ENCODE measurements at places on chromosomes 1 and 21. TPM values are rescaled to one million over a fixed set of nuclear protein-coding genes. Genes with fewer than 3 reads are reported as not detected.

DNA sequence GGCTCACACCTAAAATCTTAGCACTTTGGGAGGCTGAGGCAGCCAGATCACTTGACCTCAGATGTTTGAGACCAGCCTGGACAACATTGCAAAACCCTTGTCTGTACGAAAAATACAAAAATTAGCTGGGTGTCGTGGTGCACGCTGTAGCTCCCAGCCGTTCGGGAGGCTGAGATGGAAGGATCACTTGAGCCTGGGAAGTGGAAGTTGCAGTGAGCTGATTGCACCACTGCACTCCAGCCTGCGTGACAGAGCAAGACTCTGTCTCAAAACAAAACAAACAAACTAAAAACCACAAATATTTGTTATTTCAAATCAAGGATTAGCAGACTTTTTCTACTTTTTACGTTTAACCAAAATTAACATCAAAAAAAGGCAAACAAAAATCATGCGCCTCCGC, 31.3 kb downstream of the INKA2 start:
- no peak for DNase-seq

- peak; percentile 23 for DNase-seq
Observed at GRCh38 chr1:236953151-236953700, 51.0 kb downstream of the MT1HL1 start.

DNA sequence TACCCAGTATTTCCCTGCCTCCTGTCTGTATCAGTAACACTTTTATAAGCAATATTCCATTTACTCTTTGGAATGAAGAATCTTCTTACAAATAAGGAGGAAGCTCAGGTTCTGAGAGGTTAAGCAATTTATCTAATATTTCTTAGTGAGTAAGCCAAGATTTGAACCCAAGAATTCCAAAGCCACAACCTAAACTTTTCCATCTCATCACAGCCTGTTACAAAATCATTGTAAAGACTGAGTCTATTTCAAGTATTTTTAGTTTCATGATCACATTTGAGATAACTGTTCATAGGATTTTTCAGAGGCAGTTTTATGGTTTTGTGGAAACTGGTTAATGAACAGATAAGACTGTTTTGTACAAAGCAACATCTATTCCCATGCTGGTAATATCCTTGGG, 29.8 kb upstream of the HHAT start:
- DNase-seq, result no peak

DNA sequence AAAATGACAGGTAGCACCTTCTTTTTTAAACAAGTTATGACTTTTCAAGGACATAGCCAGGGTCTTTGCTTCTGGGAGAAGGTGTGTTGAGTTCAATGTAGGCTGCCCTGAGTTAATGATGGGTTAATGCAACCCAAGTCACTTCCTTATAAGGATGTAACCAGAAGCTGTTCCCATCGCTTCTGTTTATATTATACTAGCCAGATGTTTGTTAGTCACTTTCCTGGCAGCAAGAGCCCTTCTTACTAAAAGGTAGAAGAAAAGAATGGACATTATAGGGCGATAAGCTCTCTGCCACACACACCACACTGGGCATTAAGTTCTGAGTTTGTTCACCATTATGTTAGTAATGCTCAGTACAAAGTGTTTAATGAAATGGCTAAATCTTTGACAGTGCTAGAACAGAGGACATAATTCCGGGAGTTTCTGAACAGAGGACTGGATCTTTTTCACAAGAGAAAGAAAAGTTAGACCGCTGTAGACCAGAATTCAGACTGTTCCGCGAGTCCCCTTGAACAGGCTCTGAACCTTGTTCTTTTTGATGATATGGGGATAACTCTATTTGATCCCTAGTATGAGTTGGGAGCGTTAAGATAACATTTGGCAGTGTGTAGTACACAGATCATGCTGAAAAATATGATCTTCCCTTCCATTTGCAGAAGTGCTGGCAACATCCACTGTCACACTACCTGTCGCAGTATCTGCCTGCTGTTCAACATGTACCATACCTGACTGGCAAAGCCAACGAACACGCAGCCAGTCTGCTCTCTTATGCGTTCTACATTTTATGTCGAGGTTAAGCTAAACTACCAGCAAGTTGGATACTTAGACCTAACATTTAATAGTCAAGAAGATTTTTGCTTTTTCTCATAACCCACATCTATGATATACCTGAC, 41.0 kb downstream of the DEGS1 start:
- DNase-seq, result no peak

- DNase-seq, result peak; percentile 73
Observed at GRCh38 chr1:8424539-8425116, 106.7 kb downstream of the SLC45A1 start.

- DNase-seq, result no peak
Observed at GRCh38 chr1:207300970-207301369, 20.5 kb upstream of the CD55 start.

DNA sequence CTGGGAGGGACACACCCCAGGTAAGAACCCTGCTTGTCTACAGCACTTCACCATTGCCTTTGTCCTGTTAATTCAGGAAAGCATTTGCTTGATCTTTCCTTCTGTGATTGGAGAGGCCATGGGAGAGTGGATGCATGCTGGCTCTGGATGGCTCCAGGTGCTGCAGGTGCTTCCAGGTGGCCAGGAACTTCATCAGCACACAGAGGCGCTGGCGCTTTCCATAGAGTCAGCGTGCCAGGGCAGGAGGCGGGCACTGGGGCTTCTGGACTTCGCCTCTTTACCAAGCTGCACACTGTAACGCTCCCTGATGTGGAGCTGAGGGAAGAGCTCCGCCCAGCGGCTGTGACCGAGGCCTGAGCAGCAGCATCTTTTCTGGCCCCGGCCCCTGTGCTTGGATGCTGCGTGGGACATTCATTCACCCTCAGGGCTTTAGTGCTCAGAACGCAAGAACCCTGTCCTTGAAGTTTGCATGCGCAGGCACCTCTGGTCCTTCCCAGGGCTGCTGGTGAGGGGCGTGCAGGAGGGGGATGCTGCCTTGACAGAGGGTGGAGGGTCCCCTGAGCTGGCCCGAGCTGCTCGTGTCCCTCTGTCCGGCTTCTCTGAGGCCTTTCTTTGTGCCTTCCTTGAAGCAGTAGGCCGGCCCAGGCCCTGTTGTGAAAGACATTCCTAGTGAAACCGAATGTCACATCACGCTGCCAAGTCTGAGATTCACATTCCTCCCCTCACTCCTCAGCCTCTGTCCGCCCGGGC, 1.6 kb upstream of the MX2 start:
- DNase-seq, result peak; percentile 93

GRCh38 chr1:23916209-23917131, 3.3 kb upstream of the CNR2 start:
- peak; percentile 31 for DNase-seq

DNA sequence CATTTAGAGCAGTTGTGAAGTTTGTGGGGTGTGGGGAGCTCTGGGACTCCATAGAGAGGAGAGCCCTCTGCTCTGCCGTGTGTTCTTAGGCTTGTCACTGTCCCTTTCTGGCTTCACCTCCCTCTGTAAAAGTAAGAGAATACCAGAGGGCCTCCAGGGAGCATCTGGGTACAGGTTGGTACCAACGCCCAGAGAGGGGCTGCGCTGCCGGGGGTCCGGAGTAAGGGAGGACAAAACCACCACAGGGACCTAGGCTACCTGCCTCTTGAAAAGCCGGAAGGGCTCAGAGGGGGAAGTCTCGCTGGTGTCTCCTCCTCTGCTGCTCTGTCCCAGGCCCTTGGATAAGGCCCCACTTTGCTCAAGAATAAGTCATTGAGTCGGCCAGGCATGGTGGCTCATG, 3.1 kb upstream of the TINAGL1 start:
- DNase-seq, result no peak

GRCh38 chr1:153444078-153444477, 16.4 kb downstream of the S100A7 start:
- DNase-seq, result no peak

DNA sequence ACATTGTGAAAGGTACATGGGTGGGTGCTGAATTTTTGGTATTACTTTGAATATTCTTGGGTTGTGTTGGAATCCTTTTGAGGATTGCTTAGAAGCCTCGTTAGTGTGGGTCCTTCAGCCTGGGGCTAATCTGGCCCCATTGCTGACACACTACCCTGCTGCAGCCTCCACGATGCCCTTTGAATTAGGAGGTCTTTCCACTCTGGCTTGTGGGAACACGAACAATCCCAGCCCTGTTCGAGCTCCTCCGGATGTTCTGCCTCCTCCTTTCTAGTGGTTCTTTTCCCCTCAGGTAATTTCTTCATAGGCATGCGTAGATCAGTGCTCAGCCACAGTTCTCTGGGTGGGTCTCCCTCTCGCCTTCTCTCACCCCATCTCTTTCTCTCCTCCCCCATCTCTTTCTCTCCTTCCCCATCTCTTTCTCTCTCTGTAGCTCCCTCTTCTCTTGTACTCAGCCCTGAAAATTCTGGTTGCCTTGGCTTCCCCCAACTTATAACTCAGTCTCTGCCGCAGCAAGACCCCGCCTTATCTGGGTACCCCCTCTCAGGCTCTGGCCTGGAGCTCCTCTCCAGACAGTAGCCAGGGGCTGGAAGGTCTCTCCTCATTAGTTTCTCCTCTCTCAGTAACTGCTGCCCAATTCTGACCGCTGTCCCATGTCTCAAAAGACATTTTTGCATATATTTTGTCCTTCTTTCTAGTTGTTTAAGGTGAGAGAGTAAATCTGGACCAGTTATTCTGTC, 46.0 kb upstream of the SLC19A1 start:
- no peak for DNase-seq

DNA sequence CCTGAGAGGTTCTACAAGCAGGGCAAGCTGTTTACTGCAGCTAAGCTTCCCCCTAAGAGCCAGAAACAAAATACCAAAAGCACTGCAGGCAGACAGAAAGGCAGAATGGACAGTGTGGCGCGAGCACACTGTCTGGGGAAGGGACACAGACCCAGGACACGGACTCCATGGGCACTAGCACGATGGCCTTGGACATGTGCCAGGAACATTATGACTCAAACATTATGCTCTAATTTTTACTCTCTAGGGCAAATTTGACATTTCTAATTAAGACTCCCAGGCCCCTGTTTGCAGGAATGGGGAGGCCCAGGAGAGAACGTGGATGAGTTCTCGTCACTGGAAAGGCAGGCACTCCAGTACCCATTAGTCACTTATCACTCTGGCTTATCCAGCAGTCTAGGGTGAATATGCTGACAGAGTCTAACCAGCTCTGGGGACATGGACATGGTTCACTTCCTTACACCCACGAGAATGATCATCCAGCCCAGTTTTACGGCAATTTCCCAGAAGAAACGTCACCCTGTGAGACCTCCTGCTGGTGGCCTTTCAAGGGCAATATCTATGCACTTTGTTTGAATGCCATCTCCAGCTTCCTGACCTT, 45.1 kb downstream of the CAPN8 start:
- DNase-seq, result no peak

DNA sequence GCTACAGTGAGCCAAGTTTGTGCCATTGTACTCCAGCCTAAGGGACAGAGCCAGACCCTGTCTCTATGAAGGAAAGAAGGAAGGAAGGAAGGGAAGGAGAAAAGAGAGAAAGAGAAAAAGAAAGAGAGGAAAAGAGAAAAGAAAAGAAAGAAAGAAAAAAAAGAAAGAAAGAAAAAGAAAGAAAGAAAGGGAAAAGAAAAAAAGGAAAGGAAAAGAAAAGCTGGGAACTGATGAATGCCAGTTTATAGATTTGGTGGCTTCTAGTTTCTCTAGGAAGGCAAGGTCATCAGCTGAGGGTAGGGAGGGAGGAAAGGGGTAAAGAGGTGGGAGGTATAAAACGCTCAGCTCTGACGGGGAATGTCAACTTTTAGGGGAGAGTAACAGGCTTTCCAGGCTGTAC, 62.3 kb upstream of the AKT3 start:
- DNase-seq, result no peak

GRCh38 chr1:168552961-168553360, 9.2 kb upstream of the XCL2 start:
- no peak for DNase-seq

DNA sequence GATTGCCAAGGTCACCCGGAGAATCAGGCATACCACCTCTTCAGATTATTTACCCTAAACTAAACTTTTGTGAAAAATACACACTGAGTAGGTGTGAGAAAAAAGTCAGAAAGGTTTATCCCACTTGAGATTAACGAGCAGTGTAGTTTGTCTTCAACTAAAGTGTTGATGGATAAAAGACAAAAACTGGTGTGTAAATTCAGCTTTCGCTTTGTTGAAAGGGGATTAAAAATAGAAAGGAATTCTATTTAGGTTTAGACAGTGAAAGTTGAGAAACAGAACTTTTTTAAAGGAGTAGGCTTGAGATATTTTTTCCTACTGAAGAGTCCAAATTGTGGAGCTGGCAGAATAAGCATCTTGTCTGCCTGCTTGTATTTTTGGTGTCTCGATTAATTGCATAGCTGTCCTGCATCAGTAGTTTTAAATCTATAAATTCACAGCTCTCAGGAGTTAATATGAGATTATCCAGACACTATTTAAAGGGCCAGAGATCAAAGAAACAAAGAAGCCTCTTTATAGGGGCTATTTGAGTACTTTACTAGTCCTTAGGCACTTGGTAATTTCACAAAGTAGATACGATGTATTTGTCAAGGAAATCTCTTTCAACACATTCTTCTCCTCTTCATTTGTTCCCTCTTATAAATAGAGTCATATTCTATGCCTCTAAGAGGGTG, 46.7 kb upstream of the RABGAP1L start:
- DNase-seq, result no peak

DNA sequence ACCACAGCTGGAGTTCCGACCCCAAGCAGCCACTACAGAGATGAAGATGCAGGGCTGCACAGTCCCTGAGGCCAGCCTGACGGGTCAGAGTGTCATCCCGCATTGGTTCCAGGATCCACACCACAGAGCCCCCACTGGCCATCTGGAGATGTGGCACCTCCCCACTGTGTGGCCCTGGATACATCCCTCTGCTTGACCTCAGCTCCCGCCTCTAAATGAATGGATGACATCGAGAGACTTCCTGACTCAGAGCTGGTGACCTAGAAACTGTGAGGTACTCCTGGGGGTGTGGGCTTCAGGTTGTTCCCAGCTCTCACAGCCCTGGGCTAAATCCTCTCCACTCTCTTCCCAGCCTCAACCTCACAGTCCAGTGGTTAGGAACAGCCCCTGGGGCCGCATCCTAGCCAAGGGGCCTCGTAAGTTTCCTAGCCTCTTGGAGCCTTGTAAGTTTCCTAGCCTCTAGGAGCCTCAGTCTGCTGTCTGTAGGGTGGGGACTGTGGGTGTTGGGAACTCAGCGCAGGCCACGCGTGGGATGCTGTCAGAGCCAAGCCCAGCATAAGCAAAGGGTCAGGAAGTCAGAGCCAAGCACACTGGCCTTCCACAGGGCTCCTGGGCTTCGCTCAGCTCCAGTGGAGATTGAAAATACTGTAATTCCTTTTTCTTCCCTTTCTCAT, 87.5 kb upstream of the RUNX3 start:
- no peak for DNase-seq

Gene CYP4Z1
- total RNA-seq, result not detected

Gene ZBTB18
- 11.2 TPM for total RNA-seq

Gene CHIT1
- 8.3 TPM for total RNA-seq

Gene CELA3B
- total RNA-seq, result not detected

All from lower leg skin (tissue), 4 donors.